BJ (cell line): ENCODE measurements at places on chromosomes 12 and 14. TPM values are rescaled to one million over a fixed set of nuclear protein-coding genes. Genes with fewer than 3 reads are reported as not detected.

The HVCN1 gene
- polyA plus RNA-seq = 2.6 and 3.9 TPM in 2 replicates

The GEMIN2 gene
- polyA plus RNA-seq = 5.9 and 11.8 TPM in 2 replicates

The RGS6 gene
- not detected in 2 replicates for polyA plus RNA-seq

The TEP1 gene
- 12.2 and 12.7 TPM in 2 replicates for polyA plus RNA-seq

The FOXA1 gene
- polyA plus RNA-seq = 0.04 and 0.10 TPM in 2 replicates

The CD163 gene
- not detected in 2 replicates for polyA plus RNA-seq
